ENCODE measurements at places on chromosomes 1 and 21.

- H3K27ac ChIP-seq: no peak overlapping the region
- DNase-seq: no peak
- H3K4me3 ChIP-seq: no peak overlapping the region
- no peaks in the 10 kb centered on the region for H3K36me3 ChIP-seq
- H3K4me1 ChIP-seq: no peaks in the 10 kb centered on the region
- H3K27me3 ChIP-seq: no peaks in the 10 kb centered on the region
Measured at GRCh38 chr1:115246526-115246925, 91.5 kb downstream of the NGF start.

DNA sequence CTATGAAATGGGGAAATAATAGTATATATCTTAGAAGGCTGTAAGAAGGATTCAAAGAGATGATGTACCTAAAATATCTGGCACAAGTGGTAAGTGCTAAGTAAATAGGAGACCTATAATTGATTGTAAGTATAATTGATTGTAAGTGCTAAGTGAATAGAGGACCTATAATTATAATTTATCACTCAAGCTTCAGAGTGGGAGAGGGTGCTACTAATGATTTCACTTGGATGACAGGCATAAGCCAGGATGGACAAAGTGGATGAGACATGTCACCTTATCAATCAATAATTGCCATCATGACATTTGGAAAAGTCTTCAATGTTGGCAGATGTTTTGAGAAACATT is 11.2 kb downstream of the RCAN1 start:
- H3K27me3 ChIP-seq: no peaks in the 10 kb centered on the region
- no peaks in the 10 kb centered on the region for H3K4me1 ChIP-seq
- no peak for DNase-seq
- H3K27ac ChIP-seq: no peak overlapping the region
- no peak overlapping the region for H3K4me3 ChIP-seq

- H3K27me3 ChIP-seq: peaks cover 4% of the 10 kb centered on the region
- no peak overlapping the region for H3K4me3 ChIP-seq
- DNase-seq: no peak
Measured at GRCh38 chr1:231163830-231164427, 2.1 kb downstream of the TRIM67 start.

GRCh38 chr1:40047769-40048168 is 7.2 kb downstream of the CAP1 start:
- H3K27ac ChIP-seq: no peak overlapping the region
- H3K27me3 ChIP-seq: no peaks in the 10 kb centered on the region
- H3K36me3 ChIP-seq: peaks cover 25% of the 10 kb centered on the region
- peaks cover 36% of the 10 kb centered on the region for H3K4me1 ChIP-seq

- H3K36me3 ChIP-seq: no peaks in the 10 kb centered on the region
- no peaks in the 10 kb centered on the region for H3K4me1 ChIP-seq
- no peak overlapping the region for H3K4me3 ChIP-seq
- H3K27ac ChIP-seq: no peak overlapping the region
Measured at GRCh38 chr21:31349208-31349607, 5.1 kb upstream of the TIAM1 start.

GRCh38 chr1:147545133-147545532 is 3.8 kb downstream of the BCL9 start:
- H3K4me3 ChIP-seq: no peak overlapping the region
- H3K27ac ChIP-seq: no peak overlapping the region
- H3K36me3 ChIP-seq: no peaks in the 10 kb centered on the region
- H3K27me3 ChIP-seq: no peaks in the 10 kb centered on the region
- DNase-seq: peak; percentile 24
- H3K4me1 ChIP-seq: no peaks in the 10 kb centered on the region

DNA sequence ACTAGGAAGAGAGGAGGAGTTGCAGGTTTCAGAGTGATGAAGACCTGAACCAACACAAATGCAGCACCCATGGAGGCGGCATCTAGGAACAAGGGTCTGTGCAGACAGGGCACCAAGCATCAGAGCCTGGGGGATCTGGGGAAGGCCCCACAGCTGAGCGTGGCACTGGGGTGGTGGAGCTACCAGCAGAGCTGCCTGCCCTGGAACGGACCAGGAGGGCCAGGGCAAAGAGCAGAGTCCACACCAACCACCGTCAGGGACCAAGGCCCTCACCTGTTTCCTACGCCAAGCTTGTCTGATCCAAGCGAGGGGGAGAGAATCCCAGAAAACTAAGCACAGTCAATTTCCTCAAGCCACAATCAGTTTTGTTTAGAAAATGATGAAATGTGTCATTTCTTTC is 79.0 kb upstream of the SYT6 start:
- no peak for DNase-seq
- H3K27ac ChIP-seq: no peak overlapping the region
- no peaks in the 10 kb centered on the region for H3K36me3 ChIP-seq
- no peaks in the 10 kb centered on the region for H3K27me3 ChIP-seq
- no peaks in the 10 kb centered on the region for H3K4me1 ChIP-seq

GRCh38 chr1:75727571-75727970 is 3.1 kb downstream of the ACADM start:
- peak overlapping the region; percentile 74 for H3K27ac ChIP-seq
- 0 out of 2 replicates have a peak, but pooled peaks cover 2% of the 10 kb centered on the region for H3K4me1 ChIP-seq
- H3K27me3 ChIP-seq: no peaks in the 10 kb centered on the region

DNA sequence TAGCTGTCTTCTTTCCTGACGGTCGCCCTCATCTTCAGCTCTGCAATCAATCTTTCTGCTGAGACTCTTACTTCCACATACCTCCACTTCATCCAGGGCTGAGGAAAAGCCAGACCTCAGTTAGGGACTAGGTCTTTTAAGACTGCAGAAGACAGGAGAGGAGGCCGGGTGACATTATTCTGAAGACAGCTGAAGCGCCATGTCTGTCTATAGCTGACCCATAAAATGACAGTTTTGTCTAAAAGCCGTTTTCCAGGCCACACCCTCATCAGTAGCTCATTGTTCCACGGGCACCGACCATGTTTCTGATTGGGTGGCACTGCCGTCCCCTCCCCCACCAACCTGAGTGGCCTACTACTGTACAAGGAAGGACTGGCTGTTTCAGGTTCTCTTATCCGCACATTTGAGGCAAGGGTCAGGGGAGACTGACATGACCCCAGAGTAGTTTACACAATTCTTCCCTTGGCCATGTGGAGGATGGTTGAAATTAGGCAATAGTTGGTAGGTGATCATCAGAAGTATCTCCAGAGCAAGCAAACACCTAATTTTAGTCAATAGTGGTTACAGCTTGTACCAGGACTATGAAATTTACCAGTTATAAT is at the start of gene ADCY10:
ADCY10 (minus strand) TSS at position 240 of the 602 bp plus-strand sequence. CDS start 8,994 bp downstream, outside the sequence.
- H3K27me3 ChIP-seq: no peaks in the 10 kb centered on the region
- H3K4me1 ChIP-seq: no peaks in the 10 kb centered on the region
- H3K4me3 ChIP-seq: no peak within 1 kb of the TSS
- DNase-seq: no peak
- no peak within 1 kb of the TSS for H3K27ac ChIP-seq

DNA sequence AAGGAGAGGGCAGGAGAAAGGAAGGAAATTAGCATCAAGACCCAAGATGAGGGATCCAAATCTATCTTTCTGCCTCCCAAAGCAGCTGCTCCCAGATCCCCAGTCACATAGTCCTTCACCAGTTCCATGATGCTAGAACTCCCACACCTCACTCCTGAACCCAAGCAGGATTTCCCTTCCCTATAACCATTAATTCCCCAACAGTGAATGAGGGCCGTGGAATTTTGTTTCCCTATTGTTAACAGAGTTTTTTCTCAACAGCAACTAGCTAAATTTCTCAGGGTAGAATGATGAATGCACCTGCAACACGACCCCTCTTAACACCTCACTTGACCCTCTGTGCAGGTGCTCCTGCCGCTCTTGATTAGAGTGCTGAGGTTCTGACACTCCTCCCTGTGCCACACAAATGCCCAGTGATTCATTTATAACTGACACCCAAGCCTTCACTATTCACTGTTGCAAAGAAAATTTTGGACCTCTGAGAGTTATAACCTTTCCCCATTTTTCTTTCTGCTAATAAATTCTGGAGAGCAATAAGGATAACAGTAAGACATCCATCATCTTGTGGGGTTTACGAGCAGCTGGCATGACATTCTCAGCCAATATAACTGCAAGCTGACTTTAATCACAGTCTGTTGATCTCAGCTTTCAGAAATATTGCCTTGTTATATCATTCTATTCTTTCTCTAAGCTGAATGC is 25.4 kb upstream of the NPL start:
- no peaks in the 10 kb centered on the region for H3K27me3 ChIP-seq
- peaks cover 4% of the 10 kb centered on the region for H3K4me1 ChIP-seq

GRCh38 chr21:38268864-38269575 is 12.2 kb downstream of the KCNJ15 start:
- H3K36me3 ChIP-seq: no peaks in the 10 kb centered on the region
- H3K4me3 ChIP-seq: peak overlapping the region; percentile 32
- H3K27me3 ChIP-seq: no peaks in the 10 kb centered on the region
- peaks cover 40% of the 10 kb centered on the region for H3K4me1 ChIP-seq

DNA sequence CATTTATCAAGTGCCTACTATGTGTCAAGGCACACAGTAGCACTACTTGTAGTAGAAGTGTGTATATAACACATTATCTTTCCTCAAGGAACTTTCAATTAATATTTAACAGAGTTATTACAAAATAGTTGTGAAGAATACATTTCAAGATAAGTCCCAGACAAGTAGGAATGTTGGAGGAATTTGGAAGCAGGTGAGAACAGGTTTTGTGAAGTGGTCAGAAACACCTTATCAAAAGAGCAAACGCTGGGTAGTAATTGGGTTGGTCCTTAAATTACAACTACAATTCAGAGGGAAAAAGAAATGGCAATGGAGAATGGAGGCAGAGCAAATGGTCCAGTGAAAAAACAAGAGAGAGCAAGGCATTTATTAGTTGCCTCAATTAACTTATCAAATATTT is 218.8 kb downstream of the ADGRL2 start:
- H3K4me1 ChIP-seq: no peaks in the 10 kb centered on the region
- H3K36me3 ChIP-seq: no peaks in the 10 kb centered on the region
- no peak overlapping the region for H3K27ac ChIP-seq
- H3K4me3 ChIP-seq: no peak overlapping the region
- no peak for DNase-seq
- no peaks in the 10 kb centered on the region for H3K27me3 ChIP-seq
